EL (cell line): ENCODE measurements at places on chromosomes 1 and 21.

GRCh38 chr1:216310776-216311175, 112.5 kb downstream of the USH2A start:
- DNase-seq, result peak; percentile 65

- peak; percentile 69 for DNase-seq
Measured at GRCh38 chr1:76901158-76901767, 34.0 kb downstream of the ST6GALNAC5 start.

DNA sequence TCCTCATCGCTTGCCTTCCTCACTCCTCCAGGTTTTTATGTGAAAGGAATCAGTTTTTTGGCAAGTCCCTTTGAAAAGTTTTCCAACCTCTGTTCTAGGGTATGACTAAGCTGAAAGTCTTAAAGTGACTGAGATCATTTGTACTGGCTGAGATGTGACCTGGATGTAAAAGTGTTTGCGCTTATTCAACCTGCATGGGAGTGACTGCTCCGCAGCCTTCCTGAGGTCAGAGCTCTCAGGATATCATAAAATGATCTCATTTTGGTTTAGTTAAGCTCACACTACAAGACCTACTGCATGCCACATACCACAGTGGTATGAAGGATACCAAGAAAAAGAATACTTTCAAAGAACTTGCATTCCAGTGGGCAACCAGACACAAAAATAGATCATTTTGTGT, 29.8 kb upstream of the TADA1 start:
- peak; percentile 53 for DNase-seq

DNA sequence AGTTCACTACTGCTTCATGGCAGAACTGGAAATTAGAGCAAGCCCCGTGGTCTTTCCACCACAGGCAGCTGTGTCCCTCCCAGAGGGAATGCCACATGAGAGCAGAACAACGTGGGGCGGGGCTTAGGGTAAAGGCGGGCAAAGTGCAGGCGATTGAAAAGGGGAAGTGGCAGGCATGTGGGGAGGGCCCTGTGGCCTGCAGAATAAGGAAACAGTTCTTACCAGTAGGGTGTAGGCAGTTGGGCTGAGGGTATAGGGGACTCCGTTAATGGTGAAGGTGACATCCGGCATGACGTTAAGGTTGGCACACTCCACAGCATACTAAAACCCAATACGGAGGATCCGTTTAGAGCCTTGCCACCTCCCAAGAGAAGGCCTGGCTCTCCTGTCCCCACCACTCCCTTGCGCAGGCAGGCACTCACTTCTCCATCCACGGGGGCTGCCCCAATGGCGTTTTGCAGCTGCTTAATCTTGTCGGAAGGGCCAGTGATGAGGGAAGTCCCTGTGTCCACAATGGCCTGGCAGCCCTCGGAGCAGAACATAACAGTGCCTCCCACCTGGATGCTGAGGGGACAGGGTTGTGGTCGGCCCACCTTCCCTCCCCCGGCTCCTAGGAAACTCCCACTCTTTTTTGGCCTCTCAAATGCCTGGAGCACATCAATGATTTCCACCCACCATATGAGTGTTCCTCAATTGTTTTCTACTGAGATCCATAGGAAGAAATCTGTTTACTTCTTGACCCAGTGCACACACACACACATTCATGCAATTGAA, 9.1 kb upstream of the RAB7B start:
- no peak for DNase-seq

- DNase-seq, result no peak
Measured at GRCh38 chr1:9069326-9070100, at the start of gene SLC2A5. SLC2A5 (minus strand) TSS chr1:9069635; CDS start chr1:9069536, 99 bp downstream.

DNA sequence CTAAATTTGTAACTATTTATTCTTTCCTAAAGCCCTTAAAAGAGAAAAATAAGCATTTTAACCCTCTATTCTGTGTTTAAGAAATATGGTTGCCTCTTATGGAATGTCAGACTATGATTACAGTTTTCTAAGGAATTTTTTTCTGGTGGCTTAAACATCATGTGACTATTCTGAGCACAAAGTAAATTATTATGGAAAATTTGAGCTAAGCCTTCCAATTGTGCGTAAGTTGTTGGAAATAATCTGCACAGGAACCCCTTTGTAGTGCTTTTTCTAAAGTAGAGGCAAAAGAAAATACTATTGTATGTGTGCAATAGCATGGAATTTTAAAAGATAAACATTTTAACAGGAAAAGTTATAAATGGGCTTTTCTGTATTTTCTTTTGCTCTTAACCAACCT, 254.8 kb downstream of the PBX1 start:
- no peak for DNase-seq

DNA sequence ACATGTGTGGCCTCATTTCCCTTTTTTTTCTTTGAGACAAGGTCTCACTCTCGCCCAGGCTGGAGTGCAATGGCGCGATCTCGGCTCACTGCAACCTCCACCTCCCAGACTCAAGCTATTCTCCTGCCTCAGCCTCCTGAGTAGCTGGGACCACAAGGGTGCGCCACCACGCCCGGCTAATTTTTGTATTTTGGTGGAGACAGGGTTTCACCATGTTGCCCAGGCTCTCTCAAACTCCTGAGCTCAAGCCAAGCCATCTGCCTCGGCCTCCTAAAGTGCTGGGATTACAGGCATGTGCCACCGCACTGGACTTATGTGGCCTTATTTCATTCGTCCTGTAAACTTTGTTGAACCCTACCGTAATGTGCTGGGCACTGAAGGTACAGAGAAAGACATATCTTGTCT, 569 bp upstream of the WARS2 start:
- DNase-seq, result peak; percentile 31

GRCh38 chr1:96306809-96307560, 414.6 kb upstream of the PTBP2 start:
- DNase-seq, result peak; percentile 72
